T-helper 2 cell (primary cell): ENCODE measurements at places on chromosomes 2 and 18.

- DNase-seq: no peak
Measured at GRCh38 chr2:126614524-126615227, 41.3 kb upstream of the GYPC start.

DNA sequence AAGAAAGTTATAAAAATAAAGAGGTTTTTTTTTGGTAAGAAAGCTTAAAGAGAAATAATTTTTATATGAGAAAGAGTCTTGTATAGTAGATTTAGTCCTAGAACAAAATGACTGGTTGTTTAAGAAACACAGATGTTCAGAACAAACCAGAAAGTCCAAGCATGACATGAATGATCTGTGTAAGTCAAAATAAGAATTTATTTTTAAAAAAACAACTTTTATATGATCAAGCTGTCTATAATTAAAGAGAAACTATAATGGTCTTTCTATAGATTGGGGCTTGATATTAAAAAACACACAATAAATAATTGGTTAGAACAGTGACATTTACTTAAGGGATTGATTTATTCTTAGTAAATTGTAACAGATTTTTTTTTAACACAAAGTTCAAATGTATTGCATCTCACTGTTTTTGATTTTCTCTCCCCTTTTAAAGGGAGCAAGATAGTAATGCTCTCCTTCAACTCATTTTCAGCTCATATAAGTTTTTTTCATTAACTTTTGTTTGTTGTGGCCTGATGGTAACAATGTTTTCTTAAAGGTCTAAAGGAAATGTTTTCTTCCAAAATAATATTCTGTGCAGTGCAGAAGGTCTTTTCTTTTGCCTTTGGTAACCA, 1256.8 kb downstream of the LRP1B start:
- no peak for DNase-seq

- DNase-seq: no peak
Measured at GRCh38 chr2:235160281-235160810, 208.5 kb downstream of the SH3BP4 start.

- DNase-seq: no peak
Measured at GRCh38 chr2:102005989-102006885, 14.5 kb downstream of the IL1R2 start.

GRCh38 chr18:21629089-21629832, 17.1 kb downstream of the SNRPD1 start:
- DNase-seq: no peak

DNA sequence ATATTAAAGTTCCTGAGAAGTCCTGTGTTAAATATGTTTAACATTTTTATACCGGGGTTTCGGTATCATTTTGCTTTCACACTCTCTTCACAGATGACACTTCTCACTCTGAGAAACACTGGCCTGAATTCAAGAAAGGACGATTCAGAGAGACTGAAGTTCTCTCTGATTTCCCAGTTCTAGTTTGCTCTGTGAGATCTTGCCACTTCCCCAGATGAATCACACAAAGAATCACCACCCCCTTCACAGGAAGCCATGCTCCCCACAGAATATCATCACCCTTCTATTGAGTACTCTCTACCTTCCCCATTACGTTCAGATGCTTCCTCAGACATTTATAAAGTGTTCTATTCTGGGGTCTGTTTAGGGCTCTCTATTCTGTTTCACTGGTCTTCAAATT, 16.1 kb upstream of the CD207 start:
- peak; percentile 15 for DNase-seq

- DNase-seq: no peak
Measured at GRCh38 chr2:95007031-95007609, 18.4 kb upstream of the MAL start.

GRCh38 chr2:125185691-125186270, 1160.7 kb downstream of the CNTNAP5 start:
- DNase-seq: no peak

GRCh38 chr2:20123871-20124594, 72.6 kb upstream of the LAPTM4A start:
- DNase-seq: no peak

DNA sequence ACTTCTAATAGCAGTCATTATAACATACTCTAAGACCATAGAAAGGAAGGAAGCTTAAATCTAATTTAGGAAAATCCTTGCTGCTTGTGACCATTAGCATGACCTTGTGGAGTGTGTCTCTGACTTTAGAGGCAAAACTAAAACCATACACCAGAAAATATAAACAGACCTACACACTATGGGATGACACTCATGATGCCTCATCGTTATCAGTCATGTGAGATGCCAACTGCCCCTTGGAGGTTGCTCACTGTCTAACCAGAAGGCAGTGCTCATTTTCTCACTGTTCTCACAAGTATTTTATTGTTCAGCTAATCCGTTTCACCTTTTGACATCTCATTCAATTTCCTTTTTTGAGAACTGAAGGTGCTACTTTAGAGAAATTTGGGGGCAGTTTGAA, 376.9 kb downstream of the RND3 start:
- DNase-seq: no peak

- no peak for DNase-seq
Measured at GRCh38 chr2:241686324-241686649, 328 bp downstream of the DTYMK start.

DNA sequence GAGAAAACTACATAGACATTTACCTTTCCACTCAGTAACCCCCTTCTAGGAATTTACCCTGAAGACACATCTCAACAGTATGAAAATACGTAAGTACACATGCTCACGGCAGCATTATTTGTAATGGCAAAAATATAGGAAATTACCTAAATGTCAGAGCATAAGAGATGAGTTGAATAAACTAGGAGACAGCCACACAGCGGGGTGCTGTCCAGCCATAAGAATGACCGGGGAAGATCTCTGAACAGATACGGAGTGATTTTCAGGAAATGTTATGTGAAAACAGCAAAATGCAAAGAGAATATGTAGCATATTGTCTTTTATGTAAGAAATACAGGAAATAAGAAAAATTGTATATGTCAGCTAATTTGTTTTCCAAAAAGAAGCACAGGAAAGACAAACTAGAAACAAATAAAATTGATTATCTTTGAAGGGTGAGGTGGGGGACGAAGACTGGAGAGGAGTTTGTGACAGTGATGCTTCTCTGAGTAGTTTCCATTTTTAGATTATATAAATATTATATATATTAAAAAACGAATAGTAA, 195.4 kb downstream of the HAUS1 start:
- DNase-seq: no peak

DNA sequence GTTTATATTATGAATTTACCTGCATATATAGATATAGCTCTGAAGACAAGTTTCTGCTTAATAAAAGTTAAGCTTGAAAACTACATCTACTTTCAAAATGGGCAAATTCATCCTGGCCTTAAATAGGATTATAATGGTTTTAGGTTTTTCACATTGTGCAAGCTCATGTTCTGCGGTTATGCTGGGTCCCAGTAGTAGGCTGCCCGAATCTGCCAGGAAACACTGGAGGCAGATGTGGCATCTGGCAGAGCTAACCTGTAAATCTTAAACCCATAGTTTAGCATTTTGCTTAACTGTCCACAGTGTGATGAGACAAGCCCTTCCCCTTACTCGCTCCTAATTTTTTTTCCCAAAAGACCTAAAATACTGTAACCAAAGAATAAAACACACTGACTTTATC, 234.2 kb downstream of the TCF4 start:
- no peak for DNase-seq

DNA sequence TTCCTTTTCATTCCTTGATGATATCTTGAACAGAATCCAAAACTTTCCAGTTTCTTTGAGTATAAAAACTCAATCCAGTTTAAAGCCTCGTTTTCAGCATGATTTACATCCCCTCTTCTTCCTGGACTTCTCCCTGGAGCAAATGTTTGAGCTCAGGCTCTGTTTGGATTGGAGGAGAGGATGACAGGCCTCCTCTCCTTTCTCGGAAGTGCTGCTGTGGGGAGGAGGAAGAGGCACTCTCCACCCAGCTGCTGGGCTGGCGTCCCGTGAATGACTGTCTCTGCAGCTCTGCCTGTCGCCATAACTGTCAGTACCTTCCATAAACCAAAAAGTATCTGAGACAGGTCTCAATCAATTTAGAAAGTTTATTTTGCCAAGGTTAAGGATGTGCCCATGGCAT, 238.2 kb upstream of the AGAP1 start:
- DNase-seq: no peak

GRCh38 chr2:223943561-223944008, 1.6 kb downstream of the WDFY1 start:
- DNase-seq: no peak

DNA sequence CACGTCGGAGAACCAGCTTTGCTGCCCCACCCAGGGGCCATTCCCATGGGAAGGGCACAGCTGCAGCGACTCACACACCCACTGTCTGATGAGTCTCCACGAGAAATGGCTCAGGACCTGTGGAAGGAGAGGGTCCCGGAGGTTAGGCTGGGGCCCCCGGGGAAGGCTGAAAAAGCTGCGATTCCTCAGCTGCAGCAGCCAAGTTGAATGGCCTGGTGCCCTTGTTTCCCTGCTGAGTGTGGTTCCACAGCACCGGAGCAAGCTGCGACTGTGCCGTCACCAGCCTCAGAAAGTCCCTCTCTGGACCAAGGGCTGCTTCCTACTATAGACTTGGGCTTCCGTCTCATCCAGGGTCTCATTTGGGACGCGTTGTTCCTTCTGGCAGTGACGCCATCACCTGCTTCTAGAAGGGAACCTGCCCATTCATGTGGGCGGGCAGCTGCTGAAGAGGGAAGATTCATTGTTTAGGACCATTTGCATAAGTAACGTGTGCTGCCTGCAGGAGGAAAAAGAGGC, 180.2 kb downstream of the INHBB start:
- no peak for DNase-seq

- DNase-seq: no peak
Measured at GRCh38 chr2:22153931-22154613, 1030.3 kb downstream of the TDRD15 start.

DNA sequence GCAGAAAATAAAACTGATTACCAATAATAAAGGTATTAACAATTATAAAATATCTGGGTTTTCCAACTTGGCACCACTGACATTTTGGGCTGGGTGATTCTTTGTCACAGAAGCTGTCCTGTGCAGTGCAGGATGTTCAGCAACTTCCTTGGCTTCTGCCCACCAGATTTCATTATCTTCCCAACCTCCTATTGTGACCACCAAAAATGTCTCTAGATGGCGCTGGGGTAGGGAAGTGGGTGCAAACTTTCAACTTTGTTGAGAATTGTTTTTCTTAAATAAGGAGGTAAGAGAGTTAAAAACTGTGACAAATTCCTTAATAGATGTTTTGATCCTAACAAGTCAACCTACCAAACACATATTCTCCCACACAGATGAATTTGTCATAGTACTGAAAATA, 90.1 kb downstream of the GAREM1 start:
- DNase-seq: no peak

- DNase-seq: no peak
Measured at GRCh38 chr2:138421315-138421970, 80.1 kb upstream of the SPOPL start.

GRCh38 chr18:67301592-67301991, 214.9 kb downstream of the DSEL start:
- DNase-seq: no peak

DNA sequence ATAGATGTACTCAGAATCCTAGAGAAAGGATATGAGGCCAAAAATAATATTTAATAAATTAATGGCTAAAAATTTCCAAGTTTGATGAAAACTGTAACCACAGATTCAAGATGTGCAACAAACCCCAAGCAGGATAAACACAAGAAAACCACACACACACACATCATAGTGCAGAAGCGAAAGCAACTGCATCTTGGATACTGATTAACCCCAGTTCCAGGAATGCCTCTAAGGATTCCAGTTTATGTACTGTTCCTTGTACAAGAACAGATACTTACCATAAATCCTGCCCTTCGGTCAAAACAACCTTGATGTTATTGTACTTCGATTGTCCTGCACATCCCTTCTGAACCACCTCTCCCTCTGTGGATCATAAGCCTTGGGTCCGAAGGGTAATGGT, 122.8 kb upstream of the PID1 start:
- DNase-seq: no peak

DNA sequence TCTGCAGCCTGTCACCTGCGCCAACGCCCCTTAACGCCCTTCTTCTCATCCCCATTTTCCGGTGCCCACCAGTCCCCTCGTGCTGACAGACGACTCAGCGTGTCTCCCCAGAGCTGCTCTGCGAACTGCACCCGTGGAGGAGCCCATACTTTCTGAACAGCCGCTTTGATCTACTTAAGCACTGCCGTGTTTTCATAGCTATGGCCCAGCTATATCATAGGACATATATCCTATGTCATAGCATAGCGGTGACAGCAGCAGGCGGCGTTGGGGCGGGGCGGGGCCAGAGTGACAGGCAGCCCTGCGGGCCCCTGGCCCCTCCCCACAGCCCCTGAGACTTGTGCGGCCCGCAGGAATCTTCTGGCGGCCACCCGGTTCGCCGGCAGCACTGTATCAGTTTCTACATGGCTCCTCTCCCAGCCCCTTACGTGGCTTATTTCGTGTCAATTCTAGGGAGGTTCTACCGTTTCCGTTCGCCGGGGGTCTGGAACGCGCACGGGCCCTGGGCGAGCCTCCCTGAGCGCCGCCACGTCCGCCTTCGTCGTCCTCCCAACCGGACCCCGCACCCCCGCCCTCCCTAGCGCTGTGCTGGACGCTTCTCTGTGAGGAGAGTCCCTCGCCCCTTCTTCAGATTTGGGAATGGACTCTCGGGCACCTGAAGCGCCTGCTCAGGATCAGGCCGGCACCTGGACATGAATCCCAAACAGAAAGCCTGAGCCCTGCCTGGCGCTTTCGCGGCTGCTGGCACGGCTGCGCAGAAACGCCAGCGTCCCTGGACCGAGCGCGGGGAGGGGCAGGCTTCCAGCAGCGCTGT, 35.4 kb downstream of the PTPN18 start:
- DNase-seq: no peak

DNA sequence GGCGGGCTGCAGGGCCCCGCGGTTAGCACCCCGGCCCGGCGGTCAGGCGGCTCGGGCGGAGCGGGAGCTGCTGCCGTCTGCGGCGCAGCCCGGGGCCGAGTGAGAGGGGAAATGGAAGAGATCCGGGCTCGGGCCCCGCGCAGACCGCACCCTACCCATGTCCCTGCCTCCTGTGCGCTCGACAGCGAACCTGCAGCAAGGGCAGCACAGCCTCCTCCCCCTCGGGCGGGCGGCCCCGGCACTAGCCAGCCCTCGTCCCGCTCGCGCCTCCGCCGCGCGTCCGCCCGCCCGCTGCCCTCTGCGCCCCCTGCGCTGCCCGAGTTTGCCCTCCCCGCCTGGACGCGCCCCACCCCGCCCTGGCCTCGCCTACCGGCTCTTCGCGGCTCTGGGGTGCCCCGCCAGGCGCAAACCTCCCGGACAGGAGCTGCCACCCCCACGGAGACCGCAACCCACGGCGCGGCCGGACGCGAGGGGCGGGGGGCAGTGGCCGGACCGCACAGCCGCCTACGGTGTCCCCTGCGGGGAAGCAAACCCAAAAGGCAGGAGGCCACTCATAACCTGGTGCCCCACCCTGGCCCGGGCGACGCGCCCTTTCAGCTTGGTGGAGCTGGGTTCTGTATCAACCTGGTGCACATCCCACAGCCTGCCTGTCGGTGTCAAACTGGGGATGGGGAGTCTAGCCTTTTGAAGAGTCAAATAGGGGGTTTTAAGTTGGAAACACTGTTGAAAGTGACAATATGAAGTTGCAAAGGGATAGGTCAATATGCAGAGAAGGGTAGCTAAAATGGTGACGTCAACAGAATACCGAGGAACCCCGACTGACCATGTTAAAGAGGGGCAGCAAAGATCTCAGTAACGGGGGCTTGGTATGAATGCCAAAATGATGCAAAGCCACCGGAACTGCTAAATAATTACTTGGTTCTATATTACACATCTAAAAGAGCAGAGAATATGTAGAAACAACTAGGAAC, at the start of gene IHH:
TSS of gene IHH (minus strand) at position 101 of the 971 bp plus-strand sequence. CDS start 454 bp downstream, outside the sequence.
- no peak for DNase-seq

- DNase-seq: no peak
Measured at GRCh38 chr2:3465328-3465727, 54.0 kb downstream of the ADI1 start.
